ENCODE measurements at places on chromosomes 16 and 17.

- no peak for DNase-seq
Measured at GRCh38 chr17:7262935-7263800, 890 bp upstream of the CLDN7 start.

DNA sequence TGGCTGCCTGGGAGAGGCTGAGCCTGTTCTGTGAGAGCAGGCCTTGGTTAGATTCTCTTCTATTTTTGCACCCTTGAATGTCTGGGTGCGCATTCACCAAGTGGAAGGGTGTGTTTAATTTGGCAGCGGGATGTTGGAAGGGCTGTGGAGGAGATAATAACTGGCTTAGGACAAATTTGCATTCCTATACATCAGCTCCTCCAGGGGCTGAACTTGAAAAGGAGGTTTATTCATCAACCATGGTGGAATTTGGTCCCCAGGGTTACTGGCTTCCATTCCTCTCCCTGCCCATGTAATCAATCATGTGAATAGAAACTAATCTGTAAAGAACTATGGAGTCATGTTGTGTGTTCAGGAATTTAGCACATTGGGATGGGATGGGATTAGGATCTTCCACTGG is 100.2 kb upstream of the FOXF1 start:
- no peak for DNase-seq

GRCh38 chr17:42025191-42025579 is 5.3 kb downstream of the NKIRAS2 start:
- no peak for DNase-seq

DNA sequence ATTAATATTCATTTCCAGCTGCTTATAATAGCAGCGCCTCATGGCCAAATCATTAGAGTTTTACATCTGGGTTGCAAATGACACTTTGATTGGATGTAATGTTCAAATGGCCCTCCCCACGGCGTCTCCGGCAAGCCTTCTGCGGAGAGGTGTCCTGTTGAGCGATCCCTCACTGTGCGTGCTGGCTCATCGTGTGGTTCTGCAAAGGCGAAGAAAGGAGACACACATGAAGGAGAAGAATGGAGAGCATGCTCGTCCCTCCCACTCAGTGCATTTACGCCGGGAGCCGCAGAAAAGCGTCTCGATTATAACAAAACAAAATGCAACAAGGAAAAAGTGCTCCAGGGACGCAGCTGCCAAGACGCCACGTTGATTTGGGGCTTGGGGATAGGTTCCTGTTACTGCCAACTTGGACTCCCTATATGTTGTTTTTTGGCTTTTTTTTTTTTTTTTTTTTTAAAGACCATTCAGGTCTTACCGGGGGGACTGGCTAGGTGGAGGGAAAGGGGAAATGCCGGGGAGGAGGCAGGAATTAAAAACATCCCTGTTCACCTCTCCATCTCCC is 117.6 kb downstream of the C16orf78 start:
- DNase-seq: no peak

DNA sequence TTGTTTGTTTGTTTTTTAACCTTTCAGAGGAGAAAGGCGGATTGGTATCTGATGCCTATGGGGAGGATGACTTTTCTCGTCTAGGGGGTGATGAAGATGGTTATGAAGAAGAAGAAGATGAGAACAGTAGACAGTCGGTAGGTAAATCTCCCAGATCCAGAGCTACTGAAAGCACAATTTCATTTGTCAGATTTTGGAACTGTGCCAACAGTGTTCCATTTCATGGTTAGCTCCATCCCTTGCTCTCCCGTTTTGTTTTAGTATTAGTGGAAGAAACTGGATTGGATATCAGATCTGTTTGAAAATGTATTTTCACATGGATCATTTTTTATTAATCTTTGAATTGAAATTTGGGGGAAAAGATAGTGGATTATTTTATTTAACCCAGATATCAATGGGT is 1.4 kb downstream of the SAP30BP start:
- no peak for DNase-seq

- no peak for DNase-seq
Measured at GRCh38 chr16:66175636-66176035, 190.9 kb upstream of the CDH5 start.

DNA sequence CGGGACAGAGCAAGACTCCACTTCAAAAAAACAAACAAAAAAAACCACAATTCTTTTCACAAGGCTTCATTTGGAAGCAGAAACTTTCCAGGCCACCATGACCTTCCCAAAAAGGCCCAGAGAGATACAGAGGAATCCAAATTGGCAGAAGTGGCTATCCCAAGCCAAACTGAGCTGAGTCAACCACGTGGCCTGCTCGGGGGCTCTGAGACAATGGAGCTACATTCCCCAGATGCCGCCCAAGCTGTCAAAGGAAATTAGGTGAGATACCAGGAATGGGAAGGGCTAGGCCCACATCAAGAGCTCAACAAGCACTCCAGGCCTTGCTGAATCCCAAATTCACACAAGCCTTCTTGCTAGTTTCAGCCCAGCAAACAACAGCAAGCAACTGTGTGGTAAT is 5.7 kb upstream of the EXOSC6 start:
- no peak for DNase-seq

GRCh38 chr16:80114699-80115098 is 426.1 kb upstream of the DYNLRB2 start:
- DNase-seq: no peak

GRCh38 chr17:76080768-76081287 is 1.8 kb downstream of the ZACN start:
- DNase-seq: no peak

GRCh38 chr17:2885733-2886132 is 89.5 kb downstream of the RAP1GAP2 start:
- no peak for DNase-seq

GRCh38 chr17:56751145-56751738 is 82.5 kb downstream of the C17orf67 start:
- DNase-seq: no peak

DNA sequence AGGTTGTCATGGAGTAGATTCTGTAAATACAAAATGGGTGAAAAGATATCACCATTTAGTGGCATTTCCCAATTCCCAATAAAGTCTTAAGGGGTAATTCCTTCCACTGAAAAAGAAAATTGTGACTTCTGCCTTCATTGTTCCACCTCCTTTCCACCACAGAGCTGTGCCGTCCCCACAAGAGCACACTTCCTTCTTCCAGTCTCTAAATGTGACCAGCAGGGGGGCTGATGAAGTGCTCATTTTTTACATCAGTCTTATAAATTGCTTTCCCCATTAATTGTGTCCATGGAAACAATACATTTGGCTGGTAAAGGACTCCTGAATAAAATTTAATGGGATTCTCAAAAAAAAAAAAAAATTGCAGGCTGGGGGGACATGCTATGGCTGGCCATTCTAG is 260.8 kb upstream of the PSMD7 start:
- DNase-seq: no peak

DNA sequence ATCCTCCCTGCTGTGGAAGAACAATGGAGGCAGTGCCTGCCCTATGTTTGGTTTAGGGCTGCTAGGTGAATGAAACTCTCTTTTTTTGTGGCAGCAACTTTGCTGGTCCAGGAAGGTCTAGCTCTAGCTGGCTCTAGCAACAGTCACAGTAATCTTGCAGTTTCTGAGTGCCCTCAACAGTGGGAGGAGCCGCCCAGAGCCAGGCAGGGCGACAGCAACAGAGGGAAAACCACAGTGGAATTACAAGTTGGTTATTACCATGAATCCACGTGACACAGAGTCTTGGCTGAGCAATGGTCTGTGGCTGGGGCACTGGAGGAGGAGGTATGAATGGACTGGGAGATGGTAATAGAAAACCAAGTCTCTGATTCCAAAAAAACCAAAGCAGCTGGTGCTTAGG is 10.3 kb downstream of the HSPB9 start:
- DNase-seq: no peak

DNA sequence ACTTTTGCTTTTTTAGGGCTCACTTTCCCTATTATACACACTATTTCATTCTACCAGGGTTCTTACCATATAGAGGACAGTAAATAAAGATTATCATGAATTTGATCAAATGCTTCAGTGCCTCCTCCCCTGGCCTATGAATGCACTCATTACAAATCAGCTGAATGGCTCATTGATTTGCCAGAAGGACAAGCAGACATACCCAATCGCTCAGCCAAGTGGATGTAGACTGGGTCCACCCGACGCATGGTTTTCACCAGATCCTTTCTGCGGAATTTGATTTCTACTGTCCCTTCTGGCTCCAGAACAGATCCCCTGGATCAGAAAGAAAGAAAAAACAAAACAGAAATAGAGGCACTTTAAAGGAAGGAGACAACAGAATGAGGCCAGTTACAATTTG is 162.6 kb downstream of the AATF start:
- DNase-seq: no peak

DNA sequence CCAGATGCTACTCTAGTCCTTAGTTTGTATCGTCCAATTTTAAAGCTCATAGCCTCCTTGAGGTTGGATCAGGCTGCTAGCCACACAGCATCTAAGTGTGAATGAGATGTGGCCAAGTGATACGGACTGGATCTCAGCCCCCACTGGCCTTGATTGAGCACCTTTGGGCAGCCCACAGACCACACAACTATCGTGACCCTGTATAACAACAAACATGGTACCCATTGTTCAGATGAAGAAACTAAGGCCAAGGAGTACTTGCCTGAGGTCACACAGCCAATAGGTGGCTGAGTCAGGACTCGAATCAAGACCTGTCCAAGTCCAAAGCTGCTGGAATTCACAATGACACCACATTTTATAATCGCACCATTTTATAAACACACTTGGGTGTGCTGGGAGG is 73.0 kb upstream of the IRX3 start:
- no peak for DNase-seq

DNA sequence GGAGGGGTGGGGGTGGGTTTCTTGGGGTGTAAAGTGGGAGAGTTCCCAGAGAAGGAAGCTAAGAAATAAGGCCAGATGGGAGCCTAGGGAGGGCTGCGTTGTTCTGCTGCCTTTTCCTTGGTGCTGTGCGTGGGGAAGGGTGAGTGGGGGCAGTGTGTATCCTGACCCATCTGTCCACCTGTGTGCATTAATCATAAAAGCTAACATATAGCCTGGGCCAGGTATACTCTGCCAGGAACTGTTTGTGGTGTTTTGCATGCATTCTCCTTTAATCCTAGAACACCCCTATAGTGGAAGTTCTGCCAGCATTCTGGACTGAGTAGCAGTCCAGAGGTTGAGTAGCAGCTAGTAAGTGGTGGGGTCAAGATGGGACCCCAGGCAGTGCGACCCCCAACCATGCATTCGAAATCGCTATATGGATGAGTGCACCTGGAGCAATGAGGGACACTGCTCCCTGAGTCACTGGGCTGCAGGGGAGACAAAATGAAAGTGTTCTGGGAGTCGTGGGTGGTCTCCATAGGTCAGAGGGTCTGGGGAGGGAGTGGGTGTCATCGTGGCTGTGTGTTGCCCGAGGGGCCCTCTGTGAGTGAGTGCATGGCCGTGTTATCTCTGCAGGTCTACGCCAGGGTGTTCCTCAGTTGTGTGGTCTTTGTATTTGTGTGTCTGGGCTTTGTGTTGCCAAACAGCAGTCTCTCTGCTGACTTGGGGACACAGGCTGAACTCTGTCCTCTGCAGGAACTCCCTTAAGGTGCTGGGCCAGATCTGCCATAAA is 1.3 kb downstream of the ERBB2 start:
- DNase-seq: no peak

DNA sequence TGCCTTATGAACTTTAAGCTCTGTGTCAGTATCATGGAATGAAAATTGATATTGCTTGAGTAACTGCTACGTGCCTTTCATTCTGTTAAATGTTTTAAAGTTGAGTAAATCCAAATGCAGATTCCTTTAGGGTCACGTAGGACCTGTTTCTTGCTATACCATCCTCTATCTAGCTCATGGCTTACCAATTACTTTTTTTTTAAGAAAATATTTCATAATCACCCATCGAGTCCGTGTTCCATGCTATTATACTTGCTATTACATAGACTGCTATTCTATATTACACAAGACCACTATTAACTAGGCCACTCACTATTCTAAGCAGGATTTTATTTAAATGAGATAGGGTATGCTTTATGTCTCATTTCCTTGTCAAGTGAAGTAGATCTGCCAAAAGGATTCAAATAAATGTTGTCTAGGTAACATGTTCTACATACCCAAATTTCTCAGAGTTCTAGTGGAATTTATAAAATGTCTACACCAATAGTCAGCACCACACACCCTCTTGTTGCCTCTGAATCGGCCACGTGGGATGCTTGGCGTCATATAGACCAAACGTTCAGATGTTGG is 11.9 kb downstream of the ANKFN1 start:
- DNase-seq: no peak

DNA sequence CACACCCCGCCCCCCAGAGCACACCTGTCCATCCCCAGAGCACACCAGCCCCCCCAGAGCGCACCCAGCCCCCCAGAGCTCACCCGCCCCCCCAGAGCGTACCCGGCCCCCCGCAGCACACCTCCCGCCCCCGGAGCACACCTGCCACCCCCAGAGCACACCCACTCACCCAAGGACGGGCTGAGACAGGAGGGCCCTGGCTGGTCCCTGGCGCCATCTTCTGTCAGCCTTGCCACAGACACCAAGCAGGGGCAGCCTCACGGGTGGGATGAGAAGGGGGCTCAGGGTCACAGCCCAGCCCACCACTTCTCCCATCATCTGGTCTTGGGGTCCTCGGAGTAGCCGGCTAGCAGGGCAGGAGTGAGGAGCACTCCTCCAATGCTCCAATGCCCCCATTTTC is 31.8 kb downstream of the PIEZO1 start:
- no peak for DNase-seq

- no peak for DNase-seq
Measured at GRCh38 chr16:14371778-14372431, 258.2 kb downstream of the PARN start.

GRCh38 chr17:82414548-82415281 is 3.4 kb upstream of the HEXD start:
- DNase-seq: peak; percentile 18

DNA sequence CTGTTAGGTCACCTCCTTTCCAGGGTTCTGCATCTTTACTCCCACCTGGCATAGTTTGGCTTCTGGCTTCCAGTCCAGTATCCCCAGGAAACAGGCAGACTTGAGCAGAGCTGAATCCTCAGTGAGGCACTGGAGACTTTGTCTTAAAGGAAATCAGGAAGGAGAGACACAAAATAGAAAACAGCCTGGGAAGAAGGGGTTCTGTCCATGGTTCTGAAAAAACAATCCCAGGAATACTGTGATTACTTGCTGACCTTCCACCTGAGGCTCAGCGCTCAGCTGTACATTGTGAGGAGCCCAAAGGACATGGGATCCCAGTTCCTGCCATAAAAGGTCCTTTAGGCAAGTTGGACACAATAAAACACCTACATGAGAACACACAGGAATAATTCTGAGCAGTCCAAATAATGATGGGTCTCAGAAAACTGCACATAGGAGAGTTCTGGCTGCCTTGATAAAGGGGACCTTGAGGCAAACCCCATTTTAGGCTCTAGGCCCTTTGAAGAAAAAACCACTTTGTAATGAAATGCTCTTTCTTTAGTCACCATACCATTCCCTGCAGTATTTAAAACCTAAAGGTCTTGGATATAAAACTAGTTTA is 81.4 kb upstream of the CRHR1 start:
- no peak for DNase-seq

DNA sequence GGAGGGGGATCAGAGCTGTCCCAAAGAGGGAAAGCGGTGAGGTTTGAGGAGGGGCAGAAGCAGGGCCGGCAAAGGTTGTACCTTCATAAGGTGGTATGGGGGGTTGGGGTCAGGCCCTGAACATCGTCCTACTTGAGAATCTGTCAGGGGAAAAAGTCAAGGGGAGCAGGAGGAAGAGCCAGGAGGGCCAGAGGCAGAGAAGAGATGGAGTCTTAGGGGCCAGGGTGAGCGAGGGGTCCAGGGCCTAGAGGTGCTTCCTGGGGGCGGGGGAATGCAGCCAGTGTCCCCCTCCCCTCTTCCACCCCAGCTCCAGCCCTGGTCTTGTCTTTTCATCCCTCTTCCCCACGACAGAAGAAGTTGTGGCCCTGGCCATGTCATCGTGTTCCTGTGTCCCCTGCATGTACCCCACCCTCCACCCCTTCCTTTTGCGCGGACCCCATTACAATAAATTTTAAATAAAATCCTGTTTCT is 1.3 kb upstream of the PRRT2 start:
- no peak for DNase-seq

Data from cerebellar nuclear complex (tissue), 1 donor.